ENCODE measurements at places on chromosomes 5 and 9.

DNA sequence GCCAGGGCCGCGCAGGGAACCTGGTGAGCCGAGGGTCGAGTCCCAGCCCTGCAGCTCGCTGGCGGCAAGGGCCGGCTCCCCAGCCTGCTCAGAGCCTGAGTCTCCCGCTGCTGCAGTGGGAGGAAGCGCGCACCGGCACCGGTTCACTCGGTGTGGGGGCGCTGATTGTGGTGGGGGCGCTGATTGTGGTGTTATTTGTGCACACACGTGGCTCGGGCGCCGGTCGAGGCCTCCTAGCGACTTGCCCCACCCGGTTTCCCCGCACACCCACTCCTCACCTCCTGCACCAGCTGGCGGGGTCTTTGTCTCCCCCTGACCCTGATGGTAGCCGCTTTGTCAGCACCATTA is 266.7 kb downstream of the NSG2 start:
- no peak for DNase-seq

DNA sequence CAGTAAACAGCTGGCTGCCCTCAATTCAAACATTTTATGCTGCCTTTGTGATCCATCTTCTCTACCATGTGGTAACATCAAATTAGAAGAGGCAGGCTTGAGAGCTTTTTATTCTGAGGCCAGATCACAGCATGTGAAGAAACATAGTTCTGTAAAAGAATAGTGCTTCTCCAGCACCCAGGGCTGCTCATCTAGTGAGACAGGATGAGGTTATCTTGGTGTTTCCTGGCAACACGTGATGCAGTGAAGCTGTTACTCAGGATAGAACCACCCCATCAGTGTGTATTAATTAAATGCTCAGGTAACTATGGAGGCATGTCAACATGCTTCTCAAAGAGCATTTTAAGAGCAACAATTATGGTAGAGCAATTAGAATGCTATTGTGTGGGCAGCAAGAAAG is 400.5 kb upstream of the ACO1 start:
- DNase-seq, result no peak

- no peak for DNase-seq
Measured at GRCh38 chr9:88990041-88990728, 1.1 kb upstream of the S1PR3 start.

- no peak for DNase-seq
Measured at GRCh38 chr5:177103523-177104253, 17.0 kb downstream of the FGFR4 start.

GRCh38 chr5:3595006-3595961 is at the start of gene IRX1:
TSS of gene IRX1 (plus strand) at chr5:3595832. CDS start at chr5:3596106, 274 bp downstream.
- DNase-seq, result no peak

DNA sequence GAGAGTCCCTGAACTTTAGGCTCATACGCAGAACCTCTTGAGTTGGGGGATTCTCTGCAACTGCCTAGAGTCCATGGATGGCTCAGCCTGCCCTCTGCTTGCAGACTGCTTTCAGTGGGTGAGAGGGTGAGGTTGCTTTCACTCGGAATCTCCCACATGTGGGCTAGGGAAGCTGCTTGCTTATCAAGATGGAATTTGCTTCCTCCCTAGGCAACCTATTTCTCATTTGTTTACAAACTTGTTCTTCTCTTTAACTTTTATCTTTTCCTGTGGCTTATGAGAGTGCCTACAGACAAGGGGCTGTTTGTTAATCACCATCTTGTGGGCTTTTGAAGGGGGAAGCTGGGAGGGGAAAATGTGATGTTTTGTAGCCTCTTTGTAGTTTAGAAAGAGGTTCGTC is 10.0 kb downstream of the TLE4 start:
- DNase-seq, result no peak

- DNase-seq, result no peak
Measured at GRCh38 chr9:135087899-135088347, 455 bp downstream of the OLFM1 start.

DNA sequence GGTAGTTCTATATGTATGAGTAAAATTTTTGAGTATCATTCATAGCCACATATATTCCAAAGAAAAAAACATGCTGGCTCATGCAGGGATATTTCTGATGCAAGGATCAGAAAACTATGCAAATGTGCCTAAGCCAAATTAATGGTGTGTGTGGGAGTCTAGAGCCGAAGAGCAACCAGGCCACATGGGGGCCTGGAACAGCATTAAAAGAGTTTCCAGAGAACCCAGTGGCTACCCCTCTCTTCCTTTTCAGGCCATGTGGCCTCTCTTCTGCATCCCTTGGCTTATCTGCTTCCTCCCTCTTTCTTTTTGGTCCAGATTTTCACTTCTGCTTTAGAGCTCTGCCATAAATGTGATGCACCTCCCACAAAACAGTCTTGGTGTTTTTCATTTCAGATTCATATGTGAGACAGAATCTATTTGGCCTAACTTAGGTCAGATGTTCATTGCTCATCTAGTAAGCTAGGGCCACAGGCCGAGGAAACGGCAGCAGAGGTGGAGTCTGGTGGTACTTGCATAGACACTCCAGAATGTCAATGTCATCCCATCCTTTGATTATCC is 300.0 kb downstream of the SH3GL2 start:
- no peak for DNase-seq

DNA sequence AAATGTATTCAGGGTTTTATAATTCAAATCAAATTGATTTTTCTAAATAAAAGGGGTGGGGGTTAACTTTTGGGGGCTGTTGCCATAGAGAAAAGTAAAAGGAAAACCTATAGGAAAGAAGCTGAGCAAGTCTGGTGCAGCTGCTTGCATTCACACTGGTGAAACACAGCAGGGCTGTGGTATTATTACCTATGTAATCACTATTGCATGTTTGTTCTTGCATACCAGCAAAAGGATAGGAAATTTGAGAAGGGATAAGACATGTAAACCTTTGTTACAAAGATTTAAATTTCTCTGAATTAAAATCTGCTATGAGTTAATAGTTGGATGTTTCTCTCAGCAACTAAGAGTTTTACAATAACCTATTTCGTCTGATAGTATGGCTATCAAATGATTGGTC is 346.7 kb downstream of the EFNA5 start:
- DNase-seq, result no peak

- DNase-seq, result no peak
Measured at GRCh38 chr9:126232461-126232860, 94.2 kb upstream of the MVB12B start.

DNA sequence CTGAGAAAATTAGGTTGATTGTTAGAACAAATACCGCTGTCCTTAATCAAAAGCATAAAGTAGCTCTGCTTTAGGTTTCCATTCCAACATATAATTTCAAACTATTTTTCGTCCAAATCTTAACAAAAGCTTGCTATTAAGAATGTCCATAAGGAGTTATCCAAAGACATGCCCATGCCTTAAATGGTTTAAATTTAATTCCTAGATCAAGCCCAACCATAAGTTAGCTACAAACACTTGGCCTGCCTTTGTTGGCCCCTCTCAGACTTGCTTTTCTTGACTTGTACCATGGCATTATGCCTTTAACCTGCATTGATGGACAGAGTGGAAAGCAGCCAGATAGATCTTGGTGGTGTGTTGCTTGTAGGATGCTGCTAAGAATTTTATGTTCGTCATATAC is 8.8 kb downstream of the GARNL3 start:
- DNase-seq, result no peak

DNA sequence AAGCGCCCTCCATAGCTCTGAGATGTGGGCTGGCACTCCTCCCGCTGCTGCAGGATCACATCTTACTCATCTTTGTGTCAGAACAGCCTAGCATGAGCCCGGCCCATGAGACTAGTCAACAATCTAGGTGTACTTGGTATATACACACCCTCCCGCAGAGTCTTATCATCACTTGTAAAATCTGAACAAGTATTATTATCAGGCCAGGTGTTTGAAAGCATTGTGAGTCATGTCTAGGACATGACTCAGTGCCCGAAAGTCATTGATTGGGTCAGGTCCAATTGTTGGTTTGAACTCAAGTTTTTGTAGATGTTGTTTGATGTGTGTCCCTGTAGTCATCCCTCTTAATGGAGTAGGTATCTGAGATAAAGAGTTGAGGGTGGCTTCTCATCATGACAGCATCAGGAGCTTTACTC is 108.7 kb downstream of the CFAP90 start:
- DNase-seq, result no peak

DNA sequence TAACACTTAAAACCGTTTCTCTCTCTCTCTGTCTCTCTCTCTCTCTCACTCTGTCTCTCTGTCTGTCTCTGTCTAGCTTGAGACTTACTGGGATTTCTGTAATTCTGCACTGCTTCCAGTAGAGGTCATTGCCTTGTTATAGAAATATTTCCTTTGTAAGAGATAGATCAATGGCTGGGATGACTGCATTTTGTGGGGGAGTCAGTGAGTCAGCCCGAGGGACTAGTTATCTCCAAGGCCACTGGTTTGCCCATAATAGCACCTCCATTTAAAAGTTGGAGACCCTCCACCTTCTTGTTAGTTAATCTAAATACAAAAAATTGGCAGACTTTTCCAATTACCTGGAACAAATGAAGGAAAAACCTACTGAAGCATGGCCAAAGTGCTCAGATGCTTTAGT is 547.2 kb downstream of the LRRC70 start:
- no peak for DNase-seq

GRCh38 chr9:82073551-82074543 is 85.3 kb downstream of the SPATA31D1 start:
- no peak for DNase-seq
